Activated CD8-positive, alpha-beta memory T cell treated with anti-CD3 and anti-CD28 coated beads for 48 hours (primary cell): ENCODE measurements at places on chromosomes 1 and 21.

- DNase-seq, result no peak
Observed at GRCh38 chr1:205770618-205771017, 4.7 kb downstream of the RAB29 start.

GRCh38 chr1:29695803-29696202 is 459.5 kb downstream of the PTPRU start:
- DNase-seq, result no peak

GRCh38 chr1:184152974-184153373 is 101.4 kb downstream of the TSEN15 start:
- no peak for DNase-seq

GRCh38 chr1:15311122-15311822 is 64.2 kb downstream of the FHAD1 start:
- no peak for DNase-seq

DNA sequence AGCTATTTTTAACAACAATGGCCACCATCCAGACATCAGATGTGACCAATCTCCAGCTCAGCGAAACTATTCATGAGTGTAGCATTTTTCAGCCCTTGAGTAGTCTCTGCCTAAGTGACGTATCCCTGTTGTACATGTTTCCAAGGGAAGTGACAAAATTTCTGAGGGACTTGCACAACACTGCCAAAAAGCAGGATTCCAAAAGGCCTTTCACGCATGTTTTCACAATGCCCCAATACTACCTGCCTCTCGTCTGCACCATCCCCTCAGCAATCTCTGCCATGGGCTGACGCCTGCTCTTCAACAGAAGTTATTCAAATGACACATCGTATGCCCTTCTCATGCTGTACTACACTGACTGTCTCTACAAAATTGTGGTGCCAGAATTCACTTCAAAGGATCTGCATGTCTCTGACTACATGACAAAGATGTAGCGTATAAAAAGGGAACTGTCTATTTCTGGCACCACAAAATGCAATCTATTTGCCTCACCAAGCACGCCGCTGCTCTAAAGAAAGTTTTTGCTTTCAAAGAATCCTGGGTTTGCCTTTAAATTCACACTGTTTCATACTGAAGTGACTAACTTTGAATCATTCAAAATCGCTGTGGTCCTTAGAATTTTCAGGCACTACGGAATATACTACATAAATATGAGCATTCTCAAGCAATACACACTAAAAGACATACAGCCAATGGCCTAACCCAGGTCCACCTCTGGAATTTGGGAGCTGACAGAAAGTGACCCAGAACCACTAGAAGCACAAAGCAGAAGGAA is 32.9 kb downstream of the JAK1 start:
- no peak for DNase-seq

- DNase-seq, result no peak
Observed at GRCh38 chr1:39524591-39525365, 33.3 kb downstream of the BMP8A start.

- no peak for DNase-seq
Observed at GRCh38 chr1:174266476-174266875, 107.2 kb downstream of the RABGAP1L start.

DNA sequence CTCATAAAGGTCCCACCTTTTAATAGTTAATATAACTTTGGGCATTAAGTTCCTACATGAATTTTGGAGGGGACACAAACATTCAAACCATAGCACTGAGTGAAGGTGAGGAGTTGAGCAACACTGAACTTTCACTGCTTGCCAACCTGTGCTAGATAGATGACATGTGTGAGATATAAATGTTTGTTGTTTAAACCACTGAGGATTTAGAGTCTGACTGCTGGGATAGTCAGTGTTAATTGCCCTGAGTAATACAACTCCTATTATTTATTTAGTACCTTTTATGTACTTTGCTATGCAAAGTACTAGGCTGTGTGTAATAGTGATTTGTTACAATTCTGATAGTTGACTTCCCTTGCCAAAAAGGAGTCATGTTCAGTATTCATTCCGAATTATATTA is 32.4 kb upstream of the SLC16A1 start:
- no peak for DNase-seq

DNA sequence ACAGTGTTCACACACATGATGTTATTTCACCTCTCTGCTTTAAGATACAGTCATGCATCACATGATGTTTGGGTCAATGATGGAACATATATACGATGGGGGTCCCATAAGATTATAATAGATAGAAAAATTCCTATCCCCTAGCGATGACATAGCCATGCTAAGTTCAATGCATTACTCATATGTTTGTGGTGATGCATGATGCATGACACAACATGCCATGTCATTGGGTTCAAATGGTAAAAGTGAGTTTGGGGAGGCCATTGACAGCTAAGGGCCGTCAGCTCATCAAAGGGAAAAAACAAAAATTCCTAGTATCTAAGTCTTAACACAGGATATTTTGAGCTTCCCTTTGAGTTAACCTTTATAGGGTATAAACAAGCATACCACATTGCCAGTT is 73.6 kb downstream of the ATP1A1 start:
- DNase-seq, result no peak

DNA sequence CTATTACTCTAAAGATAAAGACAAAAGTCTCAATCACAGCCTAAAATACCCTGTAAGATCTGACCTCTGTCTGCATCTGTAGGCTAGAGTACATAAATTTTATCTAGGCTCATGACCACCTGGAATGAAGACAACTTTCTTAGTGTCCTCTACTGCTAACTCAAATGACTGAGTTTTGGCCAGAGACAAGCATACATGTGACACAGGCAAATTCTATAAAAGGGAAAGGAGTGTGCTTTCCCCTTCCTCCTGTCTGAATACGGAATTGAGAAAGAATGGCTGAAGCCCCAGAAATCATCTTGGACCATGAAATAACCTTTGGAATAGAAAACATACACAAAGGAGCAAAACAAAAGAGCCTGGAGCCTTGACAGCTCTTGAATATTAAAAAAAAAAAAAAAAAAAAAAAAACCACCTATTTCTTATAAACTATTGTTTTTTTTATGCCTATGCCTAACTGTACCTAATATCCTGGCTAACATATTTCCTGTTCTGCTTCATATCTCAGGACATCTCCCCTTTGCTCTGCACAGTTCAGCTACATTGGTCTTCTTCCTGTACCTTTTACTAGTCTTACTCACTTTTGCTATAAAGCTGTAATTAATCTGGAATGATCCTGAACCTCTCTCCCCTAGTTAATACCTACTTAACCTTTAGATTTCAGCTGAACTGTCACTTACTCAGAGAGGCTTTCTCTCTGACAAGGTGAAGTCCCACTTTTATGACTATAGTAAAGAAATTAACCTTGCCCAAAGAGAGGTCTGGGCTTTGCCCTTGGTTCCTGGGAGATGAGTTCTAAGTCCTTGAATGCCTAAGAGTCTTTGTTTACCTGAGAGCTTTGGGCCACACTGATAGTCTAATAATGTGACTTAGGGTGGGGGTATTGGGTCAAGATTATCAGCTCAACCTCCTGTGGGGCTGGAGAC is 16.1 kb downstream of the UCHL5 start:
- DNase-seq, result no peak

- DNase-seq, result no peak
Observed at GRCh38 chr1:64864018-64864940, 102.1 kb downstream of the JAK1 start.

GRCh38 chr1:239805851-239806772 is 285.6 kb upstream of the FMN2 start:
- DNase-seq, result no peak
